NCI-H2081 (cell line): ENCODE measurements at places on chromosomes 7 and 10.
A peak's percentile ranks its signal among the peaks of the same experiment; 100 is the strongest.

DNA sequence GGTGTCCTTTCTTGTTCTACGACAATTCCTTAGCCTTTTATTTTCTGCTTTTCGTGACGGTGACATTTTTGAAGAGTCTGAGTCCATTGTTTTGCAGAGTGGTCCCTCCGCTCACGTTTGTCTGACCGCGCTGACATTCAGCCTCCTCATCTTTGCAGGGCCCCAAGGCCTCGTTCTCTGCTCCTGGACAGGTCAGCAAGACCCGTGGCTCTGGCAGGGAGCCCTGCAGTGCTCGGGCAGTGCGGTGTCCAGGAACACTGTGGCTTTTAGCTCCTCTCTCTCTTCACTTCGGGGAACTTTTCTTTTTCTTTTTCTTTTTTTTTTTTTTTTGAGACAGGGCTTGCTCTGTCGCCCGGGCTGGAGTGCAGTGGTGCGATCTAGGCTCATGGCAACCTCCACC, 142.5 kb downstream of the DNAJB6 start:
- DNase-seq, result no peak

- DNase-seq, result no peak
These were observed 12.3 kb downstream of the ERCC6 start for GRCh38 chr10:49526619-49527018.

GRCh38 chr10:49310460-49310859, 11.5 kb downstream of the C10orf71 start:
- DNase-seq, result no peak

DNA sequence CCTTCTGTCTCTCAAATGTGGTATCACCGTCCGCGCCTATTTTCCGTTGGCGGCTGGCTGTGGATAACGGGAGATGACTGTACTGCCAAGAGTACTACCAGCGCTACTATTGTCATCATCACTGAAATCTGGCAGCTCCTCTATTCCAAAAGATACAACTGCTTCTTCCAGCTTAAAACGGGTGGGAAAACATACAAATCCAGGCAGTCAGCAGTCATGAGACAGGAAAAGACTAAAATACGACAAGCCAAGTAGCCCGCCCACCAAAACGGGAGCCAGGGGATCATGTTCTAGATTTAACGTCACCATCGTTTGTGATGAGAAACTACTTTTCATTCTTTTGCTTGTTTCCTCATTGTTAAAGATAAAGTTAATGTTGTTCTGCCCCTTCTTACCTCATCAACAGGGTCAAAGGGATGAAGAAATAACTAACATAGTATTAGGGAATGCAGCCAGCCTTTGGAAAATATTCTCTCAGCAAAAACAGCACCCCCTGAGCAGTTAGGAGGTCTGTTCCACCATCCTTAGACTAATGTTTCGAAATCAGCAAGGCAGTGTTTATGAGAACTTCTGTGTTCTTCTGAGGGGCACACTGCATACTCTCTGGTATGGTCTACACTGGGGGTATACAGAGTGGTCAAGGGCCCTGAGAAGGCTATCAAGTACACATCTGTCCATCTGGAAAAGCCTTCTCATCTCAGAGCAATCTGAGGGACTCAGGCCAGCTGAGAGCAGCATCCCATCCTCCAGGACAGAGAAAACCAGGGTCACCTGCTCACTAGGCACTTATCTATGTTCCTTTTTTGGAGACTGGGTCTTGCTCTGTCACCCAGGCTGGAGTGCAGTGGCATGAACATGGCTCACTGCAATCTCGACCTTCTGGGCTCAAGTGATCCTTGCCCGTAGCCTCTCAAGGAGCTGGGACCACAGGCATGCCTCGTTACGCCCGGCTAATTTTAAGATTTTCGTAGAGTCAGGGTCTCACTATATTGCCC, 47.5 kb downstream of the GNA12 start:
- DNase-seq, result no peak

DNA sequence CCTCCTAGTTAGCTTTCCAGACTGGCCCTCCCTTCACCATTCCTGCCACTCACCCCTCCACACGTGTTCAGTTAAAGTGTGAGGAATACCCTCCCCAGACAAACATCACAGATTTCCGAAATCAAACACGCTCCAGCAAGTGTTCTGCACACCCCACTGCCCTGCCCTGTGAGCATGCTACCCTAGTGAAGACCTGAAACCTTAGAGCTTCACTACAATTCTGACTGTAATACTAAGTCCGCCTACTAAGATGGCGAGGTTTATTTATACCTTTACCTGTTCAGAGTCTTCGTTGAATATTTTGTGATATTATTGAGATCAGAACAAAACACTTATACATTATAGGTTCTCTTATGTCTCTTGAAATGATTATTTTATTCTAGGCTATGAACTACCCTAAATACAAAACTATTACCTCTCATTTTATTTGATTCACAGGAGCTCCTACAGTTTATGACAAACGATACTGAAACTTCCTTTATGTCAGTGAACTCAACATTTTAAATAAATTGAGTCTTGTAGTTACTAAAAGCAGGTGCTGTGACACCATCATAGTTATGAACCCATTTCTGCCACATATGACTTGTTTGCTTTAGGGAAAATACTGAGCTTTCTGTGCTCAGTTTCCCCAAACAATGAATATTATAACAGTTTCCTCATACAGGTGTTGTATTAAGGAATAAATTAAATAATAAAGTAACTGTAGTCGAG, 8.6 kb downstream of the SCIN start:
- no peak for DNase-seq

- DNase-seq, result peak; percentile 11
These were observed 48.2 kb upstream of the WDR11 start for GRCh38 chr10:120802935-120803334.

GRCh38 chr10:48885376-48885775, 54.3 kb downstream of the LRRC18 start:
- DNase-seq, result peak; percentile 0

- DNase-seq, result no peak
These were observed 12.0 kb downstream of the COL1A2 start for GRCh38 chr7:94406696-94407095.

GRCh38 chr7:77239471-77239870, 39.9 kb upstream of the FGL2 start:
- no peak for DNase-seq

- DNase-seq, result no peak
These were observed 3.5 kb upstream of the C7orf33 start for GRCh38 chr7:148587076-148587475.

DNA sequence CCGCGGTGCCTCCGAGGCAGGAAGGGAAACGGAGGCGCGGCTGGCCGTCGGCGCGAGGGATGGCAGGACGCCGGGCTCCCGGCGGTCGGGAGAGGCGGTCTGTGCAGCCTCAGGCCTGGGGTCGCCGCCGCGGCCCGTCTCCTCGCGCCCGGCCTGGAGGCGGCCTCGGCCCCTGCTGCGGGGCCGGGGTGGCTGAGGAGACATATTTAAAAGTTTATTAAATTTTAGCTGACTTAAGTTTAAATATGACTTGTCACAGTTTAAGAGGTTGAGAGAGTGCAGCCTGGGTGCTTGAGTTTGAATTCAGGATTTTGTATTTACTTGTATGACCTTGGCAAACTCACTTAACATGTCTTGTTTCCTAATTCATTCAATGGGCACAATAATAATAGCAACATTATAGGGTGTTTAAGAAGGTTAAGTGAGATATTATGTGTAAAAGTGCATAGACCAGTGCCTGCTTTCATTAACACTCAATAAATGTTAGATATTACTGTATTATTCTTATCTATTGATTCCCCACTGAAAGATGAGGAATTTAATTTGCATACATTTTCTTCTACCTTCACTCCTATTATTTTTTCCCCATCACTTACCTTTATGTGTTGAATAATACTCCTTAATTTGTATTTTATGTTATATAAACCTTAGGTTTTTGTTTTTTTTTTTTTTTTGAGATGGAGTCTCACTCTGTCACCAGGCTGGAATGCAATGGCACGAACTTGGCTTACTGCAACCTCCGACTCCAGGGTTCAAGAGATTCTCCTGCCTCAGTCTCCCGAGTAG, 718 bp downstream of the DYNC2I1 start:
- DNase-seq, result no peak

DNA sequence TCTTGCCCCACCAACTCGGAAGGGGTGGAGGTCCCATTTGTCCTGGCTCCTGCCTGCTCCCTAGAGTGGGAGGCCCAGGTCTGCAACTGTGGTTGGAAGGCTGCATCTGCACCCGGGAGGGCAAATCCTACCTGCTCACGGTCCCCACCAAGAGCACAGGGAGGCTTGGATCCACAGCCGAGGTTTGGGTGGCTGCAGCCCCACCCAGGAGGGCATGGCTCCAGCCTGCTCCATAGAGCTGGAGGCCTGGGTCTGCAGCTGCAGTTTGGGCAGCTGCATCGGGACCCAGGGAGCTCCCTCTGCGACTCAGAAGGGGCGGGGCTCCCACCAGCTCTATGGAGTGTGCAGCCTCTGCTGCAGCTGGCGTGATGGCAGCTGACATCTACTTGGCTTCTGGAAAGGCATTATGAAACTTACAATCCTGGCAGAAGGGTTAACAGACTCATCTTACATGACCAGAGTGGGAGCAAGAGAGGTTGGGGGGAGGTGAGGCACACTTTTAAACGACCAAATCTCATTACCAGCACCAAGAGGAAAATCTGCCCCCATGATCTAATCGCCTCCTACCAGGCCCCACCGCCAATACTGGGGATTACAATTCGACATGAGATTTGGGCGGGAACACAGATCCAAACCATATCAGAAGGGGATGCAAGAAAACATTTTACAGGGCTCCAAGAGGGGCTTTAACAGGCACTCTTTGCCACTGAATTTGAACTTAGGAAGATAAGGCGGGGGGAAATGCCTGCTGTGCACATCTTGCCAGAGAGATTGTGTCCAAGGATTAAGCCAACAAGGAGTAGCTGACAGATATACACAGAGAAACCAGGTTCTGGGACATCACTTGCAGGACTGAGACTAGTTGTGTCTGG, 8.2 kb upstream of the BLVRA start:
- no peak for DNase-seq

GRCh38 chr7:33726582-33726981, 178.8 kb upstream of the BMPER start:
- DNase-seq, result no peak

- DNase-seq, result no peak
These were observed 10.7 kb upstream of the ATRNL1 start for GRCh38 chr10:115082506-115082905.

- DNase-seq, result no peak
These were observed 27.6 kb downstream of the AMZ1 start for GRCh38 chr7:2715341-2716231.

- no peak for DNase-seq
These were observed 68.0 kb downstream of the EXOC4 start for GRCh38 chr7:133320891-133321290.

DNA sequence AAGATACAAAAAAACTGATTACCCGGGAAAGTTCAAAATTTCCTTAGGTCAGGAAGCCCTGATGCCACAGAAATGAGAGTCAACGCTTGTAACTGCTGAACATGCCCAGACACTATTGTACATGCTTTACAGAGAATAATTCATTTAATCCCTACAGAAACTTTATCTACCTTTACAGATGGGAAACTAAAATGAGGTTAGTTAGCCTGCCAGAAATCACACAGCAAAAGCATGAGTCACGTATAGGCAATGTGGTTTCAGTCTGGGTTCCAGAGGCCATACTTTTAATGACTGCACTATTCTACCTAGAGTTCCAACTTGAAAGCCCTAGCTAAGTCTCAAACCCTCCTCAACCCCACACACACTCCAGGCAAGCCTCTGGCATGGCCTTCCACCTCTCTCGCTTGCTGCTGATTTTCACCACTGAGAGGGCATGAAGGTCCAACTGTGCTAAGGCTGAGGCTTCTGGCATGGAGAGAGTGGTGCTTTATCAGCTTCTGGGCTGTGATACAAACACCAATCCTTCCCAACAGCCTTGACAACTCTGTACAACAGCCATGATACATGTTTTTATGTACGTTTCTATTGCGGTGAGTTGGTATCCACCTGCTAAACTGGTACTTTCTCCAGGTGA, 1011.2 kb upstream of the GHITM start:
- DNase-seq, result no peak

- DNase-seq, result peak; percentile 95
These were observed 13.4 kb downstream of the HEPACAM2 start for GRCh38 chr7:93212881-93213280.

DNA sequence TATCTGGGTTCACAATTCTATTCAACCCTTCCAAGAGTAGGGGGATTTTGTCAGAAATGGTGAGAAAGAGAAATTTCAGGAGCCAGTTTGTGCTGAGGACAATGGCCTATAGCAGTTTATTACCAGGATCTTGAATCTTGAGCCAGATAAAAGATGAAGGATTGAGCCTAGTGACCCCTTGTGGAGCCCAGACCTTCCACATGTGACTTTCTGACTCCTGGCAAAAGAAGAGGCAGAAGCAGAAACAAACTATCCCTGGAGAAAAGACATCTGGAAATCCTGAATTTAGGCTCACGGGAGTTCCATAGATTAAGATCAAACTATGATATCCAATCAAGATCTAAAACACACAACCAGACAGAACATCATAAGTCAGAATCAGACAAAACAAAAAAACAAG, 60.9 kb upstream of the CHRM2 start:
- no peak for DNase-seq

GRCh38 chr7:127792528-127793342, 140.7 kb downstream of the SND1 start:
- peak; percentile 29 for DNase-seq

- no peak for DNase-seq
These were observed 5.8 kb upstream of the STAMBPL1 start for GRCh38 chr10:88874281-88874680.

- no peak for DNase-seq
These were observed 60.6 kb downstream of the WDR37 start for GRCh38 chr10:1116696-1117280.

- DNase-seq, result no peak
These were observed 94.5 kb downstream of the MMRN2 start for GRCh38 chr10:86862786-86863483.

GRCh38 chr10:60943316-60944057, 498 bp downstream of the RHOBTB1 start:
- peak; percentile 40 for DNase-seq

DNA sequence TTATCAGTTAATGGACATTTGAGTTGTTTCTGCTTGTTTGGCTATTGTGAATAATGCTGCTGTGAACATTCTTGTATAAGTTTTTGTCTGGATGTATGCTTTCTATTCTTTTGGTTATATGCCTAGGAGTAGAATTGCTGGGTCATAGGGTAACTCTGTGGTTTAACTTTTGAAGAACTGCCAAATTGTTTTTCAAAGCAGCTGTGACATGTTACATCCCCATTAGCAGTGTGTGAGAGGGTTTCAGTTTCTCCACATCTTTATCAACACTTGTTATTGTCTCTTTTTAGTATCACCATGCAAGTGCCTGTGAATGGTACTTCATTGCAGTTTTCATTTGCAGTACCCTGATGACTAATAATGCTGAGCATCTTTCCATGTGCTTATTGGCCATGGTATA, 2.1 kb upstream of the NDUFB8 start:
- no peak for DNase-seq

- DNase-seq, result no peak
These were observed 14.4 kb upstream of the AKR1C3 start for GRCh38 chr10:5079836-5080235.

- DNase-seq, result no peak
These were observed 64.0 kb upstream of the PCBD1 start for GRCh38 chr10:70952401-70952800.

GRCh38 chr10:109894516-109894915, 28.8 kb downstream of the XPNPEP1 start:
- DNase-seq, result peak; percentile 14

- DNase-seq, result no peak
These were observed 124.4 kb downstream of the TACC2 start for GRCh38 chr10:122113161-122113944.
